ENCODE measurements at places on chromosomes 7 and 10. TPM values are rescaled to one million over a fixed set of nuclear protein-coding genes. Genes with fewer than 3 reads are reported as not detected.

Gene ADAM12
- total RNA-seq = 15.4 TPM

Gene MYH16
- 0.12 TPM for total RNA-seq

Gene PANK1
- total RNA-seq = 4.4 TPM

Gene PRSS37
- total RNA-seq = not detected

Gene MICALL2
- total RNA-seq = 64.9 TPM

Gene CPA4
- total RNA-seq = 27.7 TPM

Gene GAD2
- total RNA-seq = not detected

Gene CLDN3
- not detected for total RNA-seq

Gene ARPC1A
- 225 TPM for total RNA-seq

Gene OR6V1
- not detected for total RNA-seq

Gene TAS2R41
- total RNA-seq = not detected

Gene NEUROD6
- not detected for total RNA-seq

Gene PVRIG
- total RNA-seq = not detected

Gene IKZF1
- not detected for total RNA-seq

Gene TUBAL3
- total RNA-seq = not detected

Gene PPP1R17
- total RNA-seq = not detected

Gene SFTPA1
- total RNA-seq = not detected
